Stimulated activated CD8-positive, alpha-beta memory T cell treated with anti-CD3 and anti-CD28 coated beads, Interleukin-15, amount 100 ng/mL, for 24 hours (primary cell): ENCODE measurements at places on chromosomes 3 and 15.

DNA sequence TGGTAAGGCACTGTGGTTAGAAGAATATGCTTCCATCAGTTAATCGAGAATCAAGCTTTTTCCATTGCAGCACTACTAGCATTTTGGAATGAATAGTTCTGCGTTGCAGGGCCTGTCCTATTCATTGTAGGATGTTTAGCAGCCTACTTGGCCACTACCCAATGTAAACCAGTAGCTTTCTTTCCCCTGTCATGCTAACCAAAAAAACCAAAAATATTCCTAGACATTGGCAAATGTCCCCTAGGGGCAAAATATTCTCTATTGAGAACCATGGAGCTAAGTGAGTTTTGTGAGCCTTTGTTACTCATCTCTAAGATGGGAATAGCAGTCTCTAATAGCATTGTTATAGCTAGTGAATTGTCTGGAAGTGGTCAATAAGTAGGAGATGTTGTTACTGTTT lies 187.2 kb downstream of the CADPS start:
- DNase-seq = no peak

GRCh38 chr15:44295750-44296431 lies 7.4 kb downstream of the GOLM2 start:
- DNase-seq = no peak

GRCh38 chr15:51966192-51966591 lies 5.4 kb downstream of the LEO1 start:
- DNase-seq = no peak

DNA sequence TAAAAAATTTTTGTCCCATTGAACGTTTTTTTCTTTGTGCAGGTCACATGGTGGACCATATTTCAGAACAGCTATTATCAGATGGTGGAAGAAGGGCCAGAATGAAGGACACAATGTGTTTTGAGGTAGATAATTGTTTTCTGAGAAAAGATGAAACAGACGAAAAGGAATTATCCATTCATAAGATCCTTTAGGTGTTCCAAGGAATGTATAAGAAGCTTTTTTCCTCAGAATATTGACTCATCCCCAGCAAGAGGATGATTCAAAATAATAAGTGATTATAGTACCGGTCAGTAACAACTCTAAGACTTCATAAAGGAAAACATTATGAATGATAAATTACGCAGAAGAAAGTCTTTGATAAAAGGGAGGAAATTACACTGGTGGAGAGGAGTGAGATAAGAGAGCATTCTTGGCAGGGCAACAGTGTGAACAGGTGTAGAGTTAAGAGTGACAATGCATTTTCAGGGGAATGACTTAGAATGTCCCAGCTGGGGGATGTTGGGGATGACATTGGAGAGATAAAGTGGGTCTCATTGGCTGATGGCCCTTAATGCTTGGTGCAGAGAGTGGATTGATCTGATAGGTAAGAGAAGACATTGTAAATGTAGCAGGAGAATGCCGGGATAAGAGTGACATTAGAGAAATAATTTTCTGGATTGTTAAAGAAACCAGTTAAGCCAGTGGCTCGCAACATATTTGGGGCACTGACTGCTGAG lies 27.0 kb upstream of the AQP9 start:
- DNase-seq = no peak

DNA sequence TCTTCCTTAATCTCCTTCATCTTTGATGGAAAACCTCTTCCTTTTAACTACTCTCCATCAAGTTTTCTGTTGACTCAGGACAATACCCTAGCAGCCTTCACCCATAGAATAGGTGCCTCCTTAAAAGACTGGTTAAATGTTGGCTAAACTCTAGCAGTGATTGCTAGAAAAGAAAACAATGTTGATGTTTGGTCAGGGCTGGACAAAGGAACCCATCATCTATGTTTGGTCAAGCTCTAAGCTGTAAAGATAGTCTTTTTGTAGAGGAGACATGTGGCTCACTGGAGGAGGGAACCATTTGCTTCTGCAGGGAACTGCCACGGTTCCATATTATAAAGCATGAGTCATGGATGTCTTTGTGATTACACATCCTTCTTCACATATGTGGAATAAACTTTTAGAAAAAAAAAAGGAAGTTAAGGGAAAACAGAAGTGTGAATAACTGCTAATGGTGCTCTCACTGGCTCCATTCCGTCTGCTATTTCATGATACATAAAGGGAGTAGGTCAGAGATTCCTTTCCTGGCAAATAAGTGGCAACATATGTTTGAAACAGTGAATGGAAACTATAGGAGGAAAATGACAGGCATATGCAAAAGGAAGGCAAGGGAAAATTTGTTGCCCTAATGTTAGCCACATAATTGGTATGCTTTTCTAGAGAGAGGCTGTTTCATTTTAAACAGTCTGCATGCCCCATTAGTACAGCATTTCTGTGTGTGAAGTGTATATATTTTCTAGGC lies 78.2 kb downstream of the CMSS1 start:
- no peak for DNase-seq

DNA sequence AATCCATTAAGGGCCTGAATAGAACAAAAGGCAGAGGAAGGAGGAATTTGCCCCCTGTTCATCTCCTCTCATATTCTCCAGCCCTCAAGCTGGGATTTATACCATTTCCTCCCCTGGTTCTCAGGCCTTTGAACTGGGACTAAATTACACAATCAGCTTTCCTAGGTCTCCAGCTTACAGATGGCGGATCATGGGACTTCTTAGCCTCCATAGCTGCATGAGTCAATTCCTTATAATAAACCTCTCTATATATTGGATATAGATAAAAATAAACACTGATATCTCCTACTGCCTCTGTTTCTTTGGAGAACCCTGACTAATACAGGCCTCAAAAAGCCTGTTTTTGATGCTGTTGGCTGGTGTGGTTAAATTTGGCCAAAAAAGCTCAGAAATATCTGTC lies 84.5 kb upstream of the TMEM108 start:
- DNase-seq = no peak

DNA sequence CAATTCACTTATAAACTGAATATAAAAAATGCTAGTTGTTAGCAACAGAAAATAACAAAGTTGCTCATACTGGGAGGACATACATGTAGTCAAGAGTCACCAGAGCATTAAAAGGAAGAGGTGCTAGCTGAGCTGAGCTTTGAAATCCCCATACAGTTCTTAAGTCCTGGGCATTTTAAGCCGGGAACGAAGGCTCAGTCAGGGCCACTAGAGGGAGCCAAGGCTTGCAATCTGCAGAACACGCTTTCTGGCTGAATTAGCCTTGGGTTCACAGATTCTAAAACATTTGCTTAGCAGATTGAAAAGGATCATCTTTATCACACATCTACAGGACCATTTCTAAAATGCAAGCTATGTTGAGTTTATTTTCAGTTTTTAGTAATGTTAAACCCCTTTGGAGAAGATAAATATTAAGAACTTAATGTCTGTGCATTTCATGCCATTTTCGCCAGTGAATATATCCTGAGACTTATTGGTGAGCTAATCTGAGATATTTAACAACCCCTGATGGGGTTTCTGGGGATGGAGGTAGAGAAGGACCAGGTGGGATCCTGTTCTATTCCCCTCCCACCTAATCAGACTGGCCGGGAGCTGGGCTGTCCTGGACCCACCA lies 26.3 kb upstream of the MNS1 start:
- no peak for DNase-seq

DNA sequence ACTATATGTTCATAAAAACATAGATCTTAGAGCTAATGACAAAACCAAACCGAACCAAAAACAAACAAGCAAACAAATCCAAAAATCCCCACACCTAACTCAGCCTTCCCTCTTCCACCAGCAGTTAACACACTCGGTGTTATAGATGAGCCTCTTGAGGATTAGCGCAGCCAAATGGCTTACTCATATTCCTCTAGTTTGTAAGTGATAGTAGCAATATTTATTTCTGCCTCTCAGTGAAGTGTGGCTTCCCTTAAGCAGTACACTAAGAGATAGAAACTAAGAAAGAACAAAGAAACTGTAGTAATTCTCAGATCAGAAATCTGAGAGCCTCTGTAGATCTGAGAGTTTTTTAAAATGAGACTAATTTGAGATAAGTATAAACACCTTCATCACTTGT lies 2.4 kb upstream of the NCEH1 start:
- no peak for DNase-seq

- DNase-seq = no peak
These were observed 669.5 kb downstream of the SQOR start for GRCh38 chr15:46304321-46304720.

- DNase-seq = no peak
These were observed 207.6 kb upstream of the NSMCE3 start for GRCh38 chr15:29477256-29477655.

GRCh38 chr3:171350364-171350763 lies 109.8 kb downstream of the TNIK start:
- no peak for DNase-seq

GRCh38 chr3:17771177-17772017 lies 29.0 kb upstream of the TBC1D5 start:
- DNase-seq = no peak
